Choroid plexus epithelial cell (primary cell): ENCODE measurements at places on chromosomes 2 and 18.

DNA sequence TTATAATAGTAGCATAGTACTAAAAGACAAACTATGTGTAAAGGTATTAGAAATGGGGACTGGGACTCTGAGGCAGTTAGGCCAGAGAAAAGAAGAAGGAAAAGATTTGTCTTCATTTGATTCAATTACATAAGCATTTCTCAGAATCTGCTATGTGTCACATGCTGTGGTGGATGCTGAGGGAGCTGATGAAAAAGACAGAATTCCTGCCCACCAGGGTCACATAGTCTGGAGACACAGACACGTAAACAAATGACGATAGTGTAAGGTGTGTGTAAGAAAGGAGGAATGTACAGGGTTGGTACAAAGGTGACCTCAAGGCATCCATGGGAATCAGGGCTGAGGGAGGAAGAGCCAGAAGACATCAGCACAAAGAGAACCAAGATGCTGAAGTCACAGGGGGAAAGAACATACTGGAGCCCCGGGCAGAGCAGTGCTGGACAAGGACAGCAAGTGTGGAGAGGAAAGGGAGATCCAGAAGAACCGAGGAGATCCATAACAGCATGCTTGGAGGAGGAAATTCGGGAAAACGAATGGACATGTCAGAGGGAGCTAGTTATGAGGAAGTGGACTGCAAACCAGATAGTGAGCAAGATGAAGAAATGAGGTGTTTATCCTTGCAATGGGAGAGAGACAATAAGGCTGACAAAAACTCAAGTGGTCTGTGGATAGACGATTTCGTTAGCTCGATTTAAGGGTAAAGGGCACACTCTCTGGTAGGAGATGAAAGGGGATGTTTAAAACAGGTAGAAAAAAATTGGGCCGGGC lies 1.2 kb upstream of the MAPRE3 start:
- peak; percentile 84 for DNase-seq

- DNase-seq = peak; percentile 96
These were observed 54.3 kb downstream of the PKDCC start for GRCh38 chr2:42102024-42102590.

GRCh38 chr2:64380853-64381527 lies 73.0 kb upstream of the LGALSL start:
- DNase-seq = no peak

DNA sequence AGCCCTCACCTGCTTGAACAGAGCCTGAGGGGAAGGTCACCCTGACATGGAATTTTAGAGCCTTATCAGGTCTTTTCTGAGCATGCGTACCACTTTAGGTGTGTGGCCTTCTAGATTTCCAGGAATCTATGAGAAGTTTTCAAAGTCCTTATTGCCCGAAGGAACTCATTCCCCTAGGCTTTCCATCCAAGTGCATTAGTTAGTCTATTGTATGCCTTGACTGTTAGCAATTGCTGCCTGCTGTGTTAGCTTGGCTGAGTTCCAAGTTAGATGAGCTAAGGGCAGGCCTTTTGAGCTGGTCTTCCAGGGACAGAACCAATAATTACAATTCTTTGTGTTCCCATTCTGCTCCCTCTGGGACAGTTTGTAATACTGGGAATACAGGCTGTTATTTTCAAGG lies 30.8 kb upstream of the PUM2 start:
- DNase-seq = peak; percentile 91

GRCh38 chr2:98757904-98758421 lies 27.0 kb upstream of the MGAT4A start:
- DNase-seq = peak; percentile 82

- DNase-seq = no peak
These were observed 28.1 kb downstream of the ADNP2 start for GRCh38 chr18:80137137-80137536.

DNA sequence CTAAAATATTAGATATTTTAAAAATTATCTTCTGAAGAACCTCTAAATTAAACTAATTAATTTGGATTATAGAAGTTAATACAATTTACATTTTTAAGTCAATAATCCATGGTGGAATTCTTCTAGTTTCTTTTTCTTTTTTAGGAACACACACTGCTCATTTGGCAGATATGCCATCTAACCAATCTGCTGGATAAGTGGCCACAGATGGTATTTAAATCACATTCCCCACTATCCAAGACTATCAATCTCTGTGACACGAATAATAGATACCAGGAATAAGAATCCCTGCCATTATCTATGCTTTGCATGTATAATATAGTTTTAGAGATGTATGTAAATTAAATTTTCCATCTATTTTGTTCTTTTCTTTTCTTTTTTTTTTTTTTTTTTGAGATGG lies 58.5 kb downstream of the CABYR start:
- no peak for DNase-seq

GRCh38 chr2:30115141-30115980 lies 31.4 kb upstream of the YPEL5 start:
- DNase-seq = peak; percentile 91

DNA sequence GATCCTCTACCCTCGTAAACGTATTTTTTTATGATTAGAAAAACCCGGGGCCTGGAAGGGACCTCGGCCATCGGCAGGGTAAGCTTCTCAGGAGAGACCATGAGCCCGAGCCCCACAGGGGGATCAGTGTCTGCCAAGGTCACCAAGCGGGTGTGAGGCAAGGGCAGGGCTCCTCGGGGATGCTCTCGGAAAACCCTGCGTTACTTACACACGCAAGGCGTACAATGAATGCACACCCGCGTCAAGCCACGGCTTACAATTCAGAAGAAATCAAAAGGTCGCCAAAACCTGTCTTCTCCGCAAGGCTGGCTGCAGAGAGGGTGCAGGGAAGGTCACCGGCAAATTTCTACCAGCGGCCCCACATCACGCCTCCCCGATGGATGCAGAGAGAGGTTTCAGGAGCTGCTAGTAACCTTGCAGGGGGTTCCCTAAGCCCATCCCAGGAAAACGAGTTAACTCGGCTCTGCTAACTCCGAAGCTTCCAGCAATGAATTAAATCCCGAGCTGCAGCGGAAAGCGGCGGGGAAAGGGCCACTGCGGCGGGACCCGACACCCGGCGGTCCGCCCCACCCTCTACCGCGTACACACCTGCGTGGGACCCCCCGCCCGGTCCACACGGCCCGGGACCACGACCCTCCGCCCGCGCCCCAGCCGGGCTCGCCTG lies 638 bp downstream of the ST3GAL5 start:
- no peak for DNase-seq

- no peak for DNase-seq
These were observed 30.2 kb upstream of the SSB start for GRCh38 chr2:169768262-169768995.

DNA sequence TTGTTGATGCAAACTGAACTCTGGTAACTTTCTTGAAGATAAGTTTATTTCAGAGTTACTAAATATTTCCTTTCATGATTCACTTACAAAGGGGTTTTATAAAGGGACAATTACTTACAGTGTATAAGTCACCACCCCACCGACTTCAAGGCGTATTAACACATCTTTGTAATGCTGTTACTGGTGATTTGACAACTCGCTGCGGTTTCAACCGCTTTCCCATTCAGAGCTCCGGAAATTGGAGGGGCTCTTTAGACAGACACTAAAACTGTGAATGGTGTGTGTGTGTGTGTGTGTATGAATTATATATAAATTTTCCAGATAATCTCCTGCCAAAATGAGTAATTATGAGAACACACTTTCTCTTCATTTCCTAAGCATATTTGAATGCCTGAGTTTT lies 4.9 kb downstream of the TM4SF20 start:
- DNase-seq = peak; percentile 55

DNA sequence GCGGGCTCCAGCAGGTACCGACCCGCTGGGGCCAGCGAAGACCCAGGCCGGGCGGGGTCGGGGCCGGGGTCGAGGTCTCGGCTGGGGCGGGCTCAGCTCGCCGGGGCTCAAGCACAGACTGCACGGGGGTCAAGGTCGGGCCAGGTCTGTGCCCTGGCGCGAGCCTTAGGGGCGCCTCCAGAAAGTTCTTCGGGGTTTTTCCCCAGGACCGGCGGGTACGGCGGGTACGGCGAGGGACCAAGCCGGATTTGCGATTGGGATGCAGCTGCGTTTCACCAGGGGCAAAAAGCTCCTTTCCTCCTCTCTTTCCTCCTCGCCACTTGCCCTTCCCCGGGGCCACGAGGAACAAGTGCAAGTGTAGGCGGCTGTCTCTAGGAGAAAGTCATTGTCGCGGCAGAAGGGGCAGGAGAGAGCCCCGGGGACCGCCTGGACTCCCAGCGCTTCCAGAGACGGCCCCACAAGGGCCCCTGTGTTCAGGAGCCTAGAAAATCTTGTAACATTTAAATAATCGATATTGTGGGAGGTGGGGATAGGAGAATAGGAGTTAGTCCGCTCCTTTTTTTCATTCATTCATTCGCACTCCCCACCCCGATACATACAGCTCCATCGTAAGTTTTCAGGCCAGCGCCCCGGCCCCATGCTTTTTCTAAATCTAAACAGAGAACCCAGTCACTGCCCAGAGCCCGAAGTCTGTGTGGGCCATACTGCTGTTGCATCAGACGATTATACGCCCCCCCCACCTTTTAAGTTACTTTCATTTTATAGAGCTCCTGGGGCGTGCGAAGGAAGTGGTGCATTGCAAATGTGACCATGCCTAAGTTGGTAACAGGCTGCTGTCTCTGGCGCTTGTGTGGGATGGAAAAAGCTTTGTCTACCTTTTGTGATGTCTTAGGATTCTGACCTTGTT lies 679 bp downstream of the PMAIP1 start:
- DNase-seq = peak; percentile 92

DNA sequence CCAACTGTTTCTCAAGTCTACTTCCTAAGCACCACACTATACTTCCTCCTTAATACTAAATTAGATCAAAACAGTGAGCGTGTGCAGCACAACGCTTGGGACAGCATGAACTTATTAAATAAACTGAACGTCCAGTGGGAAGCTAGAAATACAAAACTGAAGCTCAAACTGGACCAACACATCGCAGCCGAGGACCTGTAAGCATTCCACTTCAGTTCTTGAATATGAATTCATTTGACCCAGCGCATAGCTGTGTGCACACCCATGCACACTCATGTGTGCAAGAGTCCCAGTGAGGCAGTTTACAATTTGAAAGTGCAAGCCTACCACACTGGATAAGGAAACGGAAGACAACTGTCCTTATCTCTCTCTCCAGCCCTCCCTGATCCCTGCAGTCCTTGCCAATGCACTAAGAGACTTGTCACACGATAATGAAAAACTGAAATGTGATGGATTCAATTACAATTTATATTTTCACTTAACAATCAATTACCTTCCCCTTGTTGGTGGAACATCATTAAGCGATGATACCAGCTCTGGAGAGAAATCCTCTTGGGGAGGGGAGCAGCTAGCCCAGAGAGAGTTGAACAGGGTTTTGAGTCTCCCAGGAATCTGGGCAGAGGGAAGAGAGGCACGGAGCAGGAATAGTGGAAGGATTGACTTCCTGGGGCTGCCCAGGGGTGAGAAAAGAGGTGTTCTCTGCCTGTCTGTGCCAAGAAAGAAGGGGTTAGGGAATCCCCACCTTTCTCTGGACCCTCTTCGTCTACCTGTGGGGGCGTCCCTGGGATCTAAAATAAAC lies 186.5 kb upstream of the KLHL29 start:
- DNase-seq = no peak
